Activated CD4-positive, alpha-beta T cell treated with anti-CD3 and anti-CD28 coated beads, Interleukin-2, amount 50 U/mL, for 48 hours (primary cell): ENCODE measurements at places on chromosomes 4 and X.

- no peak for DNase-seq
Measured at GRCh38 chrX:39814391-39814790, 283.4 kb downstream of the BCOR start.

DNA sequence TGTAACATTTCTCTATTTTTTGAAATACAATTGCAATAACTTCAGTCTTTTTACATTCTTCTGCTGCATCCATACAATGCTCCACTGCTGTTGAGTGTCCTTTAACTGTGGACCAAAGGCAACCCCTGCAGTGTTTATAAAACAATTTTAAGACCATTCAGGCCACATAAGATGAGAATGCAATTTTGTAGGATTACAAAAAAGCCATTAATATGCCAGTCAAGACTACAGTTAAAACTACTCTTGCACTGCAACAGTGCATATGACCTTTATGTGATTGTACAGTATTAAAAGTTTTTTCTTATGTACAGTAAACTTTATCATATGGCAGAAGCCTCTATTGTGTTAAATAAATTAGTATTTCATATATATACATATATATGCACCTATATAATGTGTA is 55.7 kb upstream of the ATOH1 start:
- no peak for DNase-seq

GRCh38 chrX:108484251-108484650 is 44.6 kb downstream of the COL4A5 start:
- DNase-seq, result no peak

GRCh38 chr4:15245006-15245530 is 182.8 kb upstream of the C1QTNF7 start:
- DNase-seq, result no peak

DNA sequence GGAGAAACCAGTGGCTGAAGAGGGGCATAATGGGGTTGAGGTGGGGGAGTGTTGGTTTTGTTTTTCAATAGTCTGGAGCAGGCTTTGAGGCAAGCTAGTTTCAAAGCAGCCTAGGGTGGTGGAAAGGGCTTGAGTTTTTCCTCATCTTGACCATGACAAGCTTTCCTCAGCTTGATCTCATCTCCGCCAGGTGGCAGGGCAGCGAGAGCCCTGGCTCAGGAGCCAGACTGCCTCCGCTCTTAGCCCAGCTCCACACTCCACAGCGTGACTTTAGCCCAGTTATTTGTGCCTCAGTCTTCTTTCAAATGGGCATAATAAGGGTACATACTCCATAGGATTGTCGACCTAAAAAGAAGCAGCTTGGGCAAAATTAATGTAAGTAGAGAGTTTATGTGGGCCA is 29.9 kb upstream of the SOWAHD start:
- no peak for DNase-seq

DNA sequence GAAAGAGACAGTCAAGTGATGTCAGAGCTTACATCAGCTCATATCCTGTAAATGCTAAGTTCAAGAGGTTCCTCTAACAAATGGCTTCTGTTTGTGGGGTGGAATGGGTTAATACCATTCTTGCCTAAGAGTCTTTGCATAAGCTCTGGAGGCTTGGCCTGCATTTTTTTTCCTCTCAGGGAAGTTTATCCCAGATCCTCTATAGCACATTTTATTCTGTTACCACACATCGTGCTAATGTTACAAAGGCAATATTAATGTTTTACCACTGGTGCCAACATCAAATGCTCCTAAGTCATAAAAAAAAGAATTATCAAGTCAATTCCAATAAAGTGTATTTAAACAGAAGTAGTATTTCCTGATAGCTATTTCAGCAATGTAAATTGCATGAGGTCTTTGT is 2.9 kb upstream of the ADH6 start:
- DNase-seq, result no peak

DNA sequence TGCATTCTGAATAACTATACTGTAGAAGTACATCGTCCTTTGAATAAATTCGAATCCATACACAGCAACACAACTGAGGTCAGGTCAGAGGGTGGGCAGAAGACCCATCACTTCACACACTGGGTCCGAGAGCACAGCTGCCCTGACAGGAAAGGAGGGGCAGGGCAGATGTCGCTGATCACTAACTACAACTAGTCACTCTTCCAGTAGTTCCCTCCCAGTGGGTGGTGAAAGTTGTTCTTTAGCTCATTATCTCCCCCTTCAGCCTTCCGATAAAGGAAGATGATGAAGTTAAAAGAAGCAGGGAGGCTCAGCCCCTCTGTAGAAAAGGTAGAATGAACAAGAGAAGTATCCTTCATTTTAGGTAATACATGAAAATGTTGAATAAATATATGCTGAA is 278.9 kb downstream of the INPP4B start:
- peak; percentile 65 for DNase-seq

- DNase-seq, result peak; percentile 19
Measured at GRCh38 chr4:158722291-158722916, 792 bp downstream of the PPID start.

GRCh38 chr4:184097241-184097605 is 120.5 kb downstream of the ENPP6 start:
- DNase-seq, result peak; percentile 27
